ENCODE measurements at places on chromosomes 2 and 18. TPM values are rescaled to one million over a fixed set of nuclear protein-coding genes. Genes with fewer than 3 reads are reported as not detected.
A peak's percentile ranks its signal among the peaks of the same experiment; 100 is the strongest.

DNA sequence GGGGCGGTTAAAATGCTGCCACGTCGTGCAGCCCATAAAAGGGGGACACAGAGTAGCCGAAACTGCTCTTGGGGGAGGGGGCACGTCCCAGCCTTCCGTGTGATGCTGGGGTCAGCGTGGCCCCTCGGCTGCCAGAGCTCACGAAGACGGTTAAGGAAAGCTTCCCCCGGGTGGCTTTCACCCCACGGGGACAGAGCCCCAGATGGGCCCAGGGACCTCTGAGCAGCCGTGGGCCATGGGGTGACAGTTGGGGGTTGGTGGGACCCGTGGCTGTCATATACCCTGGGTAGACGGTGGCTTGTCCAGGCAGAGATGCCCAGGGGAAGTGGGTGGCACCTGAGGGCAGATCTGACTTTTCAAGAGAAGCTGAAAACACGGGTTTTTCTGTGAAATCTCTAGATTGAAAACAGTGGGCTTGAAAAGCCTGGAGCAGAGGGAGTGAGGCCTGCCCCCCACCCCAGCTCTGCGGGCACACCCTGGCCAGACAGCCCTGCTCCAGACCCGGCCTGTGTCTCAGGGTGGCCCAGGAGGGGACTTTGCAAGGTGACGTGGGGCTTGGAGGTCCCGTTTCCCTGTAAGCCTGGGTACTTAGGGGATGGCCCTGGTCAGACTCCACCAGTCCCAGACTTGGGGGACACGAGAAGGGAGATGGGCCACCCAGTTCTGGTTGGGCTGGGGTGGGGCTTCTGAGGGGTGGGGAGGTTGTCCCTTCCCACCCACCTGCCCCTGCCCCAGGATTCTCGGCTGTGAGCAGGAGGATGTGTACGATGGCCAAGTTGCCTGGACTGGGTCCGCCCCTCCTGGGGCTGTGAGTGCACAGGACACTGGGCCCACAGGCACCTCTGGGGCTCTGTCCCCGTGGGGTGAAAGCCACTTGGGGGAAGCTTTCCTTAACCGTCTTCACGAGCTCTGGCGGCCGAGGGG lies 652 bp downstream of the NEU4 start:
- peak; percentile 36 for DNase-seq

Gene SERPINB3
- total RNA-seq, result not detected

DNA sequence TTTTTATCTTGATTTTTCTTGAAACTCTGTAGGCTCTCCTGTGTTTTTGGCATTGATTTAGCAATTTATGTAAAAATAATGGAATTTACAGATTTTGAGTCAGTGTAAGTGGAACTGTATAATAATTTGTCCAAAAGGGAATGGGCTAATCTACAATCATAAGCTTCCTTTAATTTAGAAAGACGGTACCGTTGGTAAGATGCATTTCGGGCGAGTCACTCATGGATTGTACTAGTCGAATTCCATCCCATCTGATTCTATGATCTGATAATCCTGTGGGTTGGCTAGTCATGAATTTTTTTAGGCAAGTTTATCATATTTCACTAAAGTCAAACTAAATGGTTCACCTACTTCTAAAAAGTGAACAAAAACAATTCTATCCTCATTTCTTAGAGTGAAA lies 133.4 kb downstream of the ZNF407 start:
- no peak for DNase-seq

- no peak for DNase-seq
Measured at GRCh38 chr2:177595126-177595845, 202.7 kb downstream of the AGPS start.

DNA sequence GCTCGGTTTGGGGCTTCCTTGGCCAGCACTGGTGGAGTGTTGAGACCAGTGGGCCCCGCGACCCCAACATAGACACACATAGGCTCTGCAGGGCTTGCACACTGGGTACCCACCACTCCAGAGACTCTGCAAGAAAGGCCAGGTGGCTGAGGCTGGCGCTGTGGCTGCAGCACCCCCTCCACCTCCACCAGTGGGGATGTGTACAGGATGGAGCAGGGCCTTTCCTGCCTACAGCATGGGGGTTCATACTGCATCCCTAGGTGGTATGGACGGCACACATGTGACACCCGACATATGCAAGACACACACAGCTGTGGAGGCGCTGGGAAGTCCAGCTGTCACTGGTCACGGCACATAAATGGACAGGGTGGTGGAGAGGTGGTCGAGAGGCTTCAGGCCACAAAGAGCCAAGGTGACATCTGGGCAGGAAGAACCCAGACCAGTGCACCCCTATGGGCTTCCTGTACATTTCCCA lies 1.3 kb downstream of the RNPEPL1 start:
- DNase-seq, result no peak

DNA sequence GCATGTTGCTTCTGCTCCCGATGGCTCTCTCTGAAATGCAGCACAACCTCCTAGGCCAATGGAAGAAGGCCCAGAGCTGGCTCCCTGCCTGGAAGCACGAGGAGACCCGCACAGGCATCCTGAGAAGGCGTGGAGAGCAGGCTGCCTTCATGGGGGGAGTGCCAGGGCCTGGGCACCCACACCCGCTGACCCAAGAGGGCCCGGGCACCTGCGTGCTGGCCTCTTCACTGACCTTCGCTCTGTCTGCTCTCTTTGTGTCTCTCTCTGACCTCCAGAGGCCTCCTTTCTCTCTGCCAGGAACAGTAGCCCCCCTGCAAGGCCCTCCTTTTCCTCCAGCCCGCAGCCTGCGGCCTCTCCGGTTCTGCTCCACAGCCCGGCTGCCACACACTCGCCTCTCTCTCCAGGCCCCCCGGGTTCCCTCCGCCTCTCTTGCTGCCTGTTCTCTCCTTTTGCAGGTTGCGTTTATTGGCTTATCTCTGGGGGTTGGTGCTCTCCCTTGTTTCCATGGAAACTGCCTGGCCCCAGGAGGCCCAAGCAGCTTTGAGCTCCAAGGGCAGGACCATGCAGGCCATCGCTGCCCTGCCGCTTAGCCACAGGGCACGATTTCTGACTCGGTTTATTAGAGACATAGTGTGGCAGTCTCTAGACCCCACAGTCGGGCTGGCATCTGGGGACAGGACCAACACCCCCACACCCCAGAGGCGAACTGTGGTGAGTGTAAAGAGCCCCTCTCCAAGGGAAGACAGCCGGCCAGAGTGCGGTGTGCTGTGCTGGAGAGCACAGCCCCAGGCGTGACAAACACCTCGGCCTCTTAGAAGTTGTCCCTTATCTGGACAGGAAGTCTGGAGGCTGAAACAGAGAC lies 1.7 kb downstream of the MZT2B start:
- peak; percentile 73 for DNase-seq

DNA sequence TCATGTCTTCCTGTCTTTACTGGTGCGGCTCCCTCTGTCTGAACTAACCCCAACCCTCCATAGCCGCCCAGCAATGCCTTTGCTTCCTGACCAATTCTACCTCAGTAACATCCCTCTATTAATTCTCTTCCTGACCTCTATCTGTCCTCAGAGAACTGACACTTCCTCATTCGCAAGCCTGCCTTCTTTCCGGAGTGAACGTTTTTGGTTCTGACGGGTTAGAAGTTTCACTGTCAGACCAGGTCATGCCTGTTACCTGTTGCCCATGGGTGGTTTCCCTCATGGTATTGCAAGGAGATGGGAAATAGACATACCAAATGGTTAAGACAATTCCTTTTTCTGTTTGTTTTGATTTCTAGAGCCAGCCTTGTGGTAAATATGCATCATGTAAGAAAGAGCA lies 453.4 kb upstream of the SLC14A2 start:
- no peak for DNase-seq

DNA sequence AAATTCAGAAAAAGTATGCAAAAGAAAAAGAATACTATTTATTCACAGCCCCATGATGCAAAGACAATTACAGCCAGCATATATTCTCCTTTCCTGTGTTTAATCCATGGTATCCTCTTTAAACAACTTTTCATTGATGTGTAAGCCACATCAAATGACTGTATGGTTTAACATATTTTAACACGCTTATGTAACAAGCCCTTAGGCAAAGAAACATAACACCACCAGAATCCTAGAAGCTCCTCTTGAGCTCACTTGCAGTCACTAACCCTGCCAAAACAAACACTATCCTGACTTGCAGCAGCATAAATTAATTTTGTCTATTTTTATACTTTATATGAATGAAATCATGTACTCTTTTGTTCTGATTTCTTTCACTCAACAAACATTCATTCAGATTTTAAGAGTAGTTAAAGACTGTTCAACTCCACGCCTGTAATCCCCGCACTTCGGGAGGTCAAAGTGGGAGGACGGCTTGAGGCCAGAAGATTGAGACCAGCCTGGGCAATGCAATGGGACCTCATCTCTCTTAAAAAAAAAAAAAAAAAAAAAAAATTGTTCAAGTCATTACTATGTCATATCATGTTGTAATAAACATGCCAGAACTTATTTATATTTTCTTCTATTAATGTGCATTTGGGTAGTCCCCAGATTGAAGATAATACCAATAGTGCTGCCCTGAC lies 226.3 kb downstream of the NBAS start:
- DNase-seq, result no peak

- DNase-seq, result no peak
Measured at GRCh38 chr2:139480161-139480650, 700.0 kb upstream of the NXPH2 start.

- no peak for DNase-seq
Measured at GRCh38 chr2:126981476-126981875, 82.8 kb downstream of the TEX51 start.

- DNase-seq, result no peak
Measured at GRCh38 chr2:233312874-233313273, 5.3 kb downstream of the SAG start.

Gene CUL3
- 72.1 TPM for total RNA-seq

Gene TTC31
- 8.4 TPM for total RNA-seq

Gene KIDINS220
- 48.4 TPM for total RNA-seq

DNA sequence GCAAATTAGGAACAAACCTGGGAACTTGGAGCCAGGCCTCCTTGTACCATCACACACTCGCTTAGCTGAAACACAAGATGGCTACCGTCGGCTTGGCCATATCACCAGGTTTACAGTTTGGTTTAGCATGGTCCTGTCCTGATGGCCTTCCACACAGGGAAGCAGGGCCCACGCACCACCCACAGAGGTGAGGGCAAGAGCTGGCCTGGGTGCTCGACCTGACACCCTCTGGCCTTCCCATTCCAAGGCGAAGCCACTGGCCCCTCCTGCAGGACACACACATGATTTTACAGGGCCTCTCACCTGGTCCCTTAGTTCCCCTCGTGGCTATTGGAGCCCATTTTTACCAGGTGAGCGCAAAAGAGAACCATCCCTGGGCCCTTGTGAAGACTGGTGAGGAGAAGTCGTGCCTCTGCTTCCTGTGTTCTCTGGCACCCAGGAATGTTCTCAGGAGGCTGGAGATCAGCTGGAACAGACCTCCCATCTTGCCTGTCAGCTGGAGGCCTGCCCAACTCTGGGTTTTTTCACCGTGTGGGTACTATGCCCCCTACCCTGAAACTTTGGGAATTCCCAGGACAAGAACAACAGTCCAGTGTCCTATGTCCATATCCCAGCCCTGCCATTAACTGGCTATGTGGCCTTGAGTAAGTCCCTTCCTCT lies 53.0 kb upstream of the FOSL2 start:
- DNase-seq, result no peak

DNA sequence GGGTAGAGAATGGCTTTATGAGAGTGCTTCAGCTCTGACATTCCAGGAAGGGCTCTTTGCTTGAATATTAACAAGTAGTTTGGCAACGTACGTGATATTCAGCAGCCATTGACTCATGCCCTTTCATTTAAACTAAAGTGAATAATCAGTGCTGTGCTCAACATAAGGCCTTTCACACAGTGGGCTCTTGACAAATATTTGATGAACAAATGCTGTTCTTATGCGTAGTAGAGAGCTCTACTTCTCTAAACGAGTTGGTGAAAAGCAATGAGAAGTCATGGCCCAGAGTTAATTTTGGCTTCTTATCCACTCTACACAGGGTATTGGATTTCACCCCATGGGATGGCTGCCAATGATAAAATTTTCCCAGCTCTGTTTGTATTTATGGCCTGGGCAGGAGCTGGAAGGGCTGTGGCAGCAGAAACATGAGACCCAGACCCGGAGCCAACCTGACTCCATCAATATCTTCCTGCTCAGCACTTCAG lies 338.9 kb downstream of the CCDC85A start:
- DNase-seq, result peak; percentile 40

GRCh38 chr2:76444732-76445131 lies 734.0 kb upstream of the GCFC2 start:
- DNase-seq, result no peak

DNA sequence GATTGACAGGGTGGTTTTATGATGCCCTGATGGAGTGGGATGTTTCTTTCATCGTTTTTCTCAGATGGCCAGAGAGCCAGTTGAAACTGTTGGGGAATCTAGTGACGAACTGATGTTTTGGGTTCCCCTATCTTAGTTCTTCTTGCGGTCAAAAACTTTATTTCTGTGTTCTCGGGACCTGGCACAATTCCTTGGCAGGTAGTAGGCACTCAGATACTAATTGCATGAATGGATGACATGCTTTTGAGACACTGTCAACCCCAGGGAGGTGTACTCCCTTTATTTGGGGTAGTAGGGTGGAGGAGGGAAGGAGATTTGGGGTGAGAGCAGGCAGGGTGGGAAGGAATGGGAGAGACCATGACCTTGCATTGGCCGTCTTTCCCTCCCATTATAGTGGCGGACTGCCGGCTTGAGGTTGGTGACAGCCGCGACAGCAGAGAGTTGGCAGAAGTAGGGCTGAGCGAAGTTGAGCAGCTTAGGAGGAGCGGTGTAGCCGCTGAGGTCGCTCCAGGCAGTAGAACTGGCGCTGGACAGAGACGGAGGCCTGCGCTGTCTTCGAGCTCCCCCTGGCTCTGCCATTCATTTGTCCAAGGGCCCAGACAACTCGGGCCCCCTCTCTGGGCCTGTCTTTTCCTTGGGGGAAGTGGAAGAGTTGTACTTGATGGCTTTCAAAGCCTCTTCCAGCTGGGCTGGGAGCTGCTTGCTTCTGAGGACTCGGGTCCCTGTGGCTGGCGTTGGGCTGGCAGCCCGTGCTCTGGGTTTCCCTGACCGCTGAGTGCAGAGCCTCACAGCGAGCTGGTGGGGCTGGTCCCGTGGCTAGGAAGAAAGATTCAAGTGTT lies 2.6 kb downstream of the TET3 start:
- DNase-seq, result peak; percentile 69

- DNase-seq, result no peak
Measured at GRCh38 chr2:237427769-237428506, 14.0 kb upstream of the COL6A3 start.

DNA sequence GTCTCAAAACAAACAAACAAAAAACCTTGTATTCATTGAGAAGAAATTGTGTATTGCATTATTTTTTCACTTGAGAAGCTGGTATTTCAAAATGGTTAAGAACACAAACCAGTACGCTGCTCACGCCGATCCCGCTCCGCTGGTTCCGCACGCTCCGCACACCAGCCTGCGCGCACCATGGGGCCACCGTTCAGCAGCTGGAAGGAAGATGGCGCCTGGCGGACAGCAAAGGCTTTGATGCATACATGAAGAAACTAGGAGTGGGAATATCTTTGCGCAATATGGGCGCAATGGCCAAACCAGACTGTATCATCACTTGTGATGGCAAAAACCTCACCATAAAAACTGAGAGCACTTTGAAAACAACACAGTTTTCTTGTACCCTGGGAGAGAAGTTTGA lies 75.7 kb downstream of the RBM43 start:
- no peak for DNase-seq

GRCh38 chr18:79528846-79529245 lies 133.1 kb downstream of the NFATC1 start:
- DNase-seq, result no peak
